ENCODE measurements at places on chromosomes 5 and 9.

- no peak for DNase-seq
Measured at GRCh38 chr5:2755076-2755680, 3.7 kb upstream of the IRX2 start.

DNA sequence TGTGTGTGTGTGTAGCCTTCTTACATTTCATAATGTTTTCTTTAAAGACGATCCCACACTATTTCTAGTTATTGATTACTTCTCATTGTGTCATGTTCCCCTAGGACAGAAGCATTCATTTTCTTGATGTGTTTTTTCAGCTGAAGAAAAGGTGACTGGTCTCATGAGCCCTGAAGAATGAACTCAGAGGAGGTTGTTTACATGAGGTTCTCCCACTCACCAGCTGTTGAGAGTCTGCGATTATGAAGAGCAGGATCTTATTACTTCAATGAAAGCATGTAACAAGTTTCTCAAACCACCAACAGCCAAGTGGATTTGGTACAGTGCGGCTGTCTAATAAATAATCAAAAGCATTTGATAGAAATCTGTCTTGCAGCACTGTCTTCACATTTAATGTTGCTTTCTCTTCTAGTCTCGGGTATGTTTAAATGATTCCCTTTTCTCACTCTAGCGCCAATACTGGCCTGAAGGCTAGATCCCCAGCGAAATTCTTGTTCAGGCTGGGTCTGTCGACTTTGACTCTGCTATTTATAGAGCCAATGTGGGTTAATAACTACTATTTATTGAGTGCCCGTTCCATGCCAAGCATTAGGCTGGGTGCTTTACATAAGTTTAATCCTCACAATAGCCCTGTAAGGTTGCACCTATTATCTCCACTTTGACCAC lies 9.6 kb upstream of the FSD1L start:
- DNase-seq: no peak

- no peak for DNase-seq
Measured at GRCh38 chr5:93246090-93246855, 334.7 kb downstream of the NR2F1-AS1 start.

GRCh38 chr9:642014-642413 lies 199.5 kb upstream of the DMRT1 start:
- no peak for DNase-seq

DNA sequence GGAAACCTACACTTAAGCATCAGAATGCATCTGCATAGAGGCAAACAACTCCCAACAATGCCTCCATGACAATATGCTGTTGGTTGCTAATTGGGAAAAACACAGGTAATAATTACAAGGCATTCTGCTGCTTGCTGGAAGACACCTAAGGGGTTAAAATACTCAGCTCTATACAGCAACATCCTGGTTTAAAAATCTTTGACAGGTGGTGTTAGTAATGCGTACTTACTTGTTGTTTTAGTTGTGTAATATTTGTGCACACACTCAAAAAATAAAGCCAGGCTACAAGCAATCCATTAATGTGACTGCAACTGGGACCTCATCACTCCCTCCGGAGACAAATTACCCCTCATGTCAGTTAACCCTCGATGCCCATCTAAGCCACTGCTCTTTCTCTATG lies 126.3 kb upstream of the ELL2 start:
- DNase-seq: no peak

DNA sequence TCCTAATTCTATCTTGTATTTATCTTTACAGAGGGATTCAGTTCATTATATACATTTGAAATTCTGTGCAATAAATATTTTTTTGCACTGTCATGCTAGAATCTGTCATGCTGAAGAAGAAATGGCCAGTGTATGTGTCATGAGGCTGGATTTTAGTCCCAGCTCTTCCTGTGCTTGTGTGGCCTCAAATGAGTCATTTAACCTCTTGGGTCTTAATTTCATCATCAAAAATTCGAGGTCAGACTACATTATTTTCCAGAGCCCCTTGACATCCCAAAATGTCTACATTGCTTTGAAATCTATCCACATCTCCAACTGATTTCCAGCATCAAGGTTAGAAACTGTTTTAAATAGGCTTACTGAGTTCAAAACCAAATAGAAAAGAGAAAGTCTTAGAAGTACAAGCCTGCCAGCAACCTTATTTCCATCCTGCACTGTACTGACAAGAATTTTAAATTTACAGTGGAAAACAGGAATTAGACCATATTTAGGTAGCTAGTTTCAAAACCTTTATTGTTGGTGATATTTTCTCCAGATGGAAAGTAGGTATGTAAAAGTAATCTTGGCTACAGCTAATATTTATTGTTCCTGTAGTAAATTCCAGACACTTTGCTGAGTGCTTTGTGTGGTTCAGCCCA lies 96.7 kb upstream of the MAMDC2 start:
- peak; percentile 27 for DNase-seq

DNA sequence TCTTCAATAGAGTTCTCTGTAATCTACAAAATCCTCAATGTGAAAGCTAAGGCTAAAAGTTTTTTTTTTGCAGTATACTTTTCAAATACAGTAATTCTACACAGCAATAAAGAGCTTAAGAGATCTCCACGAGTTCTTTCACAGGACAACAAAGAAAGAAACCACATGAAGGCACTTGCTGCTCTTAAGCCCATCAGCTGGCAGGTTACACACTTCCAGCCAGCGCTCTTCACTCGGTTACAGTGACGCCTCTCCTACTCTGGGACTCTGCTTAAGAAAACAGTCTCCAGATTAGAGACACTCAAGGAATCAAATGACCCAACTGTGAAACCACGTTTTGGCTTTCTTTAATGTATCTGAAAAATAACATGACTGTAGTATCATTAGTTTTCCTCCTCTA lies 85.0 kb downstream of the ROR2 start:
- no peak for DNase-seq

DNA sequence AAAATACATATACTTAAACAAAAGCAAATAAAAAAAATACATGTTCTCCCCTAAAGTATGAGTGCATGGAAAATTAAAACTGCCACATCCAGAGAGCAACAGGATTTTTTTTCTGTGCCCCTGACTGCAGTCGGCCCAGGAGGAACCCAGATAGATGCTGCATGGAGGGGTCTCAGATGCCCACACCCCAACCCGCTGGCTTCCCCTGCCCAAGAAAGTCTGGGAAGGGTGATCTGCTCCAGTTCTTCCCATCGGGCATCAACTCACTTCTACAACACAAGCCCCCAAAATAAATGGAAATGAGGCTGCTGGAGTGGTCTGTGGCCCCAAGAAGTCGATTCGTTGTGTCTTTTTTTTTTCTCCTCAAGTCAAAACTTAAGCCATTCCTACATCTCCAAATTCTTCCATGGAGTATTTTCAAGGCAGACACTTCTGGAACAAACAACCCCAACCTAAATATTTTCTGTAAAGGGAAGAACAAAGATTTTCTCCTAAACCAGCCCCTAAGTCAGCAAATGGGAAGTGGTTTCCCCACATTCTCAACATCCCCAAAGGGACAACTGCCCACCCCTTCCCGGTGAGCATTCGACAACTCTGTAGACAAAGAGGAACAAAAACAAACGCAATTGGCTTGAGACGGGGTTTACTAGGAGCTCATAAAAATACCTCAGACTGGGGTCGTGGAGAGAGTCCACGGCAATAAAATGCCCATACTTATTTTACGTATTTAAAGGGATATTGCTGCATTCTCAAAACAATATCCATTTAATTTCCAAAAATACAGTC lies 46.7 kb downstream of the ROR2 start:
- no peak for DNase-seq

- no peak for DNase-seq
Measured at GRCh38 chr9:91451431-91452270, 28.0 kb upstream of the NFIL3 start.

DNA sequence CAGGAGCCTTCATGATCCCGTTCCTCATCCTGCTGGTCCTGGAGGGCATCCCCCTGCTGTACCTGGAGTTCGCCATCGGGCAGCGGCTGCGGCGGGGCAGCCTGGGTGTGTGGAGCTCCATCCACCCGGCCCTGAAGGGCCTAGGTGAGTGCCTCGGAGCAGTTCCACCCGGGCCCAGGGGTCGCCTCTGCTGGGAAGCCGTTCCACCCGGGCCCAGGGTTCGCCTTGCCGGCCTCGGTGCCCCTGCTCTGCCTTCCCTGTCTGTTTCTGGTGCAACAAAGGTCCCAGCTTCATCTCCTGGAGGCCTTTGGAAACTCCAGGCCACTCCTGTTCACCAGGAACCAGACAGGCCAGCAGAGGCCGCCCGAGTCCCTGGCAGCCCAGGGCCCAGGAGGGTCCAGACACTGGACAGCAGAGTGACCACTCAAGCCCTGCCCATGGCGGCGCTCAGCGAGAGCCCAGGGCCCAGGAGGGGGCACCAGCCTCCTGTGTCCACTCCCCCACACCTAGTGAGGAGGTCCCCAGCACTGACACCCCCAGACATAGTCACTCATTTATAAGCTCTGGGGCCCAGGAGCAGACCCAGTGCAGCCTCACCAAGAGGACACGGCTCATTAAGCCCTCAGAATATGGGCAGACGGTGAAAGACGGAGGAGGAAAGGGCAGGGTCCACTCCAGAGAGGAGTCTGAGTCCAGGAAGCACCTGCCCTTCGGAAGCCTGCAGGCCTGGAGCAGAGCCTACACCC lies 7.5 kb downstream of the SLC6A19 start:
- DNase-seq: peak; percentile 96

- DNase-seq: peak; percentile 72
Measured at GRCh38 chr9:112554516-112554915, 67.9 kb downstream of the KIAA1958 start.

DNA sequence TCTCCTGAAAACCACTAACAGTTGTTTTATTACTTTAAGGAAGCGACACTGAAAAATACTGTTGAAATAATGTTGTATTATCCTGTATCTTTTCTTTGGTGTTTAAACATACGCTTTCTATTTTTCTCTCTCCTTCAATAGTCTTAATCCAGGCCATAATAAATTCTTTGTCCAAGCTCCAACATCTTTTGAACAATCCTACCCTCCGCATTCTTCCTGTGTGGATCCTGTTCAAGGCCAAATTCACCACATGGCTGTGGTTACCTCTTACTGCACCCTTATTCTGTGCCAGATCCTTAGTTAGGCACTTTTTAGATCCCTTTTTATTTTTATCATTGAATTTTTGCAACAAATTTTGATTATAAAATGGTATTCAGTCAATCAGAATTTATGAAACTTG lies 1691.5 kb downstream of the MAT2B start:
- DNase-seq: no peak

- no peak for DNase-seq
Measured at GRCh38 chr9:6355728-6356127, 27.6 kb downstream of the TPD52L3 start.

GRCh38 chr5:154794525-154795234 lies 39.5 kb downstream of the LARP1 start:
- DNase-seq: no peak

DNA sequence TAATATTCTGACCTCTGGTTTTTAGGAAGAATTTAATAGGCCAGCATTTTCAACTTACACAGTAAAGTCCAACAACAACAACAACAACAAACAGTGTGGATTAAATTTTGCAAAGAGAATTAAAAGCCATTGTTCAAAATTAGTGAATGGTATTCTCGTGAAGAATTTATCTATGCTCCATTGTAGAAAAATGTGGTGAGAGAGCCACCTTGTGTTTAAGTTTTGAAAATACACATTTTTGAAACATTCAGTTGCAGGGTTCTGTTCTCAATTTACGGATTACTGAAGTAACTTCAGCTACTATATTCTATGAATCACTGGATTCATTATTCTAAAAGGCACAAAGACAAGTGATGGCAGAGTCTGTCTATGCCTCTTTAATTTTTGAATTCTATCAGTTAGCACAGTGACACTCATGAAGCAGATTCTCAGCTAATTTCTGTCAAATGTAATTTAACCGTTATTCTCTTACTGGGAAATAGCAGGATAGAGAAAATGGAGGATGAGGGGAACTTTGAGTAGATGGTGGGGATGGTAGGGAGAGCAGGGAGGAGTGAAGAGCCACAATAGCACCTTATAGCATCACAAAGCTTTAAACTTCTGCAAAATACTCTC lies 11.0 kb downstream of the CCDC152 start:
- DNase-seq: peak; percentile 35

- peak; percentile 37 for DNase-seq
Measured at GRCh38 chr9:127543221-127543620, 68.9 kb upstream of the STXBP1 start.

DNA sequence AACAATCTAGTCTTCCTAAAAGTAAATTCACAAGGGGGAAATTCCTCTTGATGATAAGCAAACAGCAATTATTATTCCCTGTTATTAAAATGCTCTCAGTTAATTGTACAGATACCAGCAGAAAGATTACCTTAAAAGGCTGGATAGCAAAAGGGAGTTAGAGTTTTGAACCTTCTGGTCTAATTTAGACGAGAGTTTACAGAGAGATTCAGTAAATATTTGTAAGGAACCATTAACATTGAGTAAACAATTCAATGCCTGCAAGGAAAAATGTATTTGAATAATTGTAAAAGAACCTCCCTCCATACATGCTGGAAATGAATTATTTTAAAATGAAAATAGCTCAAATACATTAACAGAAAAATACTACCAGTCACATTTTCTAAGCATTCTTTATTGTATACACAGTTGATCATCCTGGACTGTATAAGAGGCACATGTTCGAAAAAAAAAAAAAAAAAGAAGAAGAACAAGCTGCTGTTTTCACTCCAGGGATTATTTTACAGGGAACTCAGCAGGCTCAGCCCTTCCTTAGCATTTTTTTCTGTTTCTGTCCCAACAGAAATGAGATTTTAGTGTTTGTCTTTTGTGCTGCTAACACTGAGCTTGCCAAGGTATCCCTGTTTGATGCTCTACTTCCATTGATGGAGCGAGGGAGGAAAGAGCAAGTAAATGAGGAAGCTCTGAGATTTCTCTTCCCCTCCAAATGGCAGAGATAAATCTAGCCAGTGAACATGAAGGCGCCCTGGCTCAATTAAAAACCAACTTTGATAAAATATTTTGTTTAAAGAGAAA lies 141.1 kb downstream of the ENC1 start:
- DNase-seq: no peak

DNA sequence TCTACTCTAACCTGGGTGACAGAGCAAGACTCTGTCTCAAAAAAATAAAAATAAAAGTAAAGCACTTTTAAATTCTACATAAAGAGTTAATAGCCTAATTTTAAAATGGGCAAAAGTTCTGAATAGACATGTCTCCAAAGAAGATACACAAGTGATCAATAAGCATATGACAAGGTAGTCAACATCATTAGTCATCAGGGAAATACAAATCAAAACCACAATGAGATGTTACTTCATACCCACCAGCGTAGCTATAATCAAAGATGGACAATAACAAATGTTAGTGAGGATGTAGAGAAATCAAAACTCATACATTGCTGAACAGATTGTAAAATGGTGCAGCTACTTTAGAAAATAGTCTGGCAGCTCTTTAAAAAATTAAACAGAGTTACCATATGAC lies 64.1 kb downstream of the IQGAP2 start:
- DNase-seq: no peak
